Immature natural killer cell (primary cell): ENCODE measurements at places on chromosomes 13 and 19.
A peak's percentile ranks its signal among the peaks of the same experiment; 100 is the strongest.

DNA sequence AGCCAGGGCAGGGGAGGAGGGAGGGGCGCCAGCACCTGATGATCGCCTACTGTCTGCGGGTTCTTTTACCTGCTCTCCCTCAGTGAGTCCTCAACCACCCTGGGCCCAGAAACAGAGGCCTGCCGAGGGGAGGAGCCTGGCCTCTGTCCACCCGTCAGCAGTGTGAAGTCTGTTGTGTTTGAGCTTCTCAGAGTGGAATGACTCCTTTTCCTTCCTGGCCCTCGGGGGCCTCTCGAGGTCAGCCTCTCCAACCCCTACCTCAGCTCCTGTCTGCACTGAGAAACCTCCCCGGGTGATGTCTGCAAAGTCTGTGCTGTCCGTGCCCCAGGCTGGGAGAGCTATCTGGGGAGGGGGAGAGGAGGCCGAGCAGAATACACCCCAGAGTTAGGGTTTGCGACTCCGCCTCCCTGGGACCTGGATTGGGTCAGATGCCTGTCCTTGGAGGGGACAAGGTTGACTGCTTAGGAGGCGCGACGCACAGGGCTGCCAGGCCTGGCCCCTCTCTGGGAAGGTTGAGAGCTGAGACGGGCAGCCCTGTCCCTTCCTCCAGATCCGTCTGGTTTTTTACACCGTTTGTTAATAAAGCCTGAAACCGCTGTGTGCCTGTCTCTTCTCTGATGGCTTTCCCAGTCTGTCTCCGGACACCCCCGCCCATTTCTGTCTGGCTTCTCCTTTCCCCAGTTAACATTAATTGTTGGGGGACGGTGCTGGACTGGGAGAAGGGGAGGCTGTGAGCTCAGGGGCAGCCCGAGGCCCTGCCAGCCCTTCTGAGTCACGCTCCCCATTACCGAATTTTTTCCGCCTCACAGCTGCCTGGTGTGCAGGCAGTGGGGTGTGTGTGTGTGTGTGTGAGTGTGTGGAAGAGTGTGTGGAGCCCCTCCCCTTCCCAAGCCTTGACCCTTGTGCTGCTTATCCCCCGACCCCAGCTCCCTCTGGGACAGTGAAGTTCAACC, 989 bp upstream of the SSC5D start:
- no peak for DNase-seq

- no peak for DNase-seq
Measured at GRCh38 chr13:100625447-100625846, 36.9 kb upstream of the GGACT start.

DNA sequence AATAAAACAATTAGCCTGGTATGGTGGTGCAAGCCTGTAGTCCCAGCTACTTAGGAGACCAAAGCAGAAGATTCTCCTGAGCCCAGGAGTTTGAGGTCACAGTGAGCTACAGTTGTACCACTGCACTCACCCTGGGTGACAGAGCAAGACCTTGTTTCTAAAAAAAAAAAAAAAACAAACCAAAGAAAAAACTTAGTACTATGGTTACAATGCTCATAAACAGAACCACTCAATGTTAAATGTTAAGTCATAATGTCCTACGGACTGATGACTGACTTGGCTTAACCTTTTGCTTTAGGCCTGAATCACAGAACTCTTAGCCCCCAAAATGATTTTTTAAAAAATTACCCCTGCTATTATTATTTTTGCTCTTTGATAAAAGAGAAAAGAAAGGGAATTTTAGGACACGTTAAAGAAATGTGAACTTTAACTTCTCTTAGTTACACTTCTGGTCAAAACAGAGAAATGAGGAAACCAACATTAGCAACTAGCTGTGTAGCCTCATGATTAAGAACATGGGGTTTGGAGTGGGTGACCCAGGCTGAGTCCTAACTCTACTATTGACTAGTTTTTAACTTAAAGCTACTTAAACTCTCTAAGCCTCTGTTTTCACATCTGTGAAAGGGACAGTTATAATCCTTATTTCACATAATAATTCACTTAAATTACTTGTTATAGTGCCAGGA, 13.7 kb upstream of the ELF1 start:
- DNase-seq, result no peak

DNA sequence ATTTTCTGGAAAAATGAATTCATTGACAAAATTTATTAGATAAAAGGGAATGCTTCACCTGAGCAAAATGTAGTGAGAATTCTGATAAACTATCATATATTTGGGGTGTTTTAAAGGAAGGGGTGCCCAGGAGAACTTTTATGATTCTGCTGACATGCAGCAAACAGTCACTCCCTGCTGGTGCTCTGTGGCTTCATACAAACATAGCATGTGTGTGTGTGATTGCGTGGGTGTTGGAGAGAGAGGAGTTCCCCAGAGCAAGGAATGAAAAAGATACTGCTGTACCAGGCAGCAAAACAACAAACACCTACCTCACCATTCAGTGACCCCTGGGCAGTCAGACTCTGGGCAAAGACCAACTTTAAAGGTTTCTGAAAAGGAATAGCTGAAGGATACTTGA, 546.7 kb downstream of the RFC3 start:
- no peak for DNase-seq

- no peak for DNase-seq
Measured at GRCh38 chr19:18660051-18660910, 23.2 kb upstream of the CRTC1 start.

- no peak for DNase-seq
Measured at GRCh38 chr19:3365093-3365835, 1.1 kb upstream of the NFIC start.

DNA sequence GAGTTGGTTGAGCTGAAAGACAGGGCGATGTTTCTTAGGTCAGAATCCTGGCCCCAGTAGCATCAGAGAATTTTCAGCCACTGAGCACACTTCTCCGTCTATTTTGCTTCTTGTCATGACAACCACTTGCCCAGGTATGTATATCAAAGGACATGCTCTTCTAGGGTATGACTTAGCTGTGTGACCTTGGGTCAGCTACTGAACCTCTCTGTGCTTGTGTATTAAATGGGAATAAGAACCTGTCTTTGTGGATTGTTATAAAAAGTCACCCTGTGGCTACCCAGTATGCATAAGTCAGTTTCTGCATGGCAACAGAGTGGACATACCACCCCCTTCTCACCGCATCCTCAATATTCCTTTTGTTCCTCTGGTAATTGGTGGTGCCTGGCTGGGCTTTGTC, 26.1 kb downstream of the MBD3L1 start:
- DNase-seq, result no peak

DNA sequence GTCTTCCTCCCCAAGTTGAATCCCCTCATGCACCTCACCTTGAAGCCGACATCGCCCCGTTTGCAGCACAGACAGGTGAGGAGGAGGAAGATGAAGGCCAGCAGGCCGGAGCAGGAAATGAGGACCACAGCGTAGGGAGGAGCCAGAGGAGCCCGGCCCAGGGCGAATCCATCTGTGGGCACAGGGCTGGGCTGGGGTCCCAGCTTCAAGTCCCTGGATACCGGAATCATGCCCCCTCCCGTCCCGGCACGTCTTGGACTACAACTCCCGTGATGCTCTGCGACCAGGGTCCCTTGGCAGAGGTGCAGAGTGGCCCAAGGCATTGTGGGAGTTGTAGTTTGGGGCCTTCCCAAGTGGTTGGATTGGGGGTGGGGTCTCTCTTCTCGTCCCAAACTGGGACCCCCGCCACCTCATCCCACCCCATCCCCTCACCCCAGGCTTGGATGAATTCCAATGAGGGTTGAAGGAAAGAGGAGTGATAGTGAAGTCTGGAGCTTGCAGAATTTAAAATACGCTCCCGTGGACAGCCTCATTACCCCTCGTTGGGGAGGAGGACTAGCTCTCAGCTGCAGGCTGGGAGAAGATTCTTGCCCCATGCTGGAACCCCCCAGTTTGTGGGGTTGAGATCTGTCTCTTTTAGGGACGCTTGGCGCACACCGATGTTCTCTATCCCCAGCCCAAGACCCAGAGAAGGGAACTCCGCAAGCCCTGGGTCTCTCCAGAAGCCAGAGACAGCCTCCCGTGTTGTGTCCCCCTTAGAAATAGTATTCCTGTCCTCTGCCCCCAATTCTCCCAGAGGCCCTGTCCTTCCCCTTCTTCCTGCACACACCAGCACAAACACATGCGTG, 990 bp downstream of the LMTK3 start:
- peak; percentile 57 for DNase-seq

DNA sequence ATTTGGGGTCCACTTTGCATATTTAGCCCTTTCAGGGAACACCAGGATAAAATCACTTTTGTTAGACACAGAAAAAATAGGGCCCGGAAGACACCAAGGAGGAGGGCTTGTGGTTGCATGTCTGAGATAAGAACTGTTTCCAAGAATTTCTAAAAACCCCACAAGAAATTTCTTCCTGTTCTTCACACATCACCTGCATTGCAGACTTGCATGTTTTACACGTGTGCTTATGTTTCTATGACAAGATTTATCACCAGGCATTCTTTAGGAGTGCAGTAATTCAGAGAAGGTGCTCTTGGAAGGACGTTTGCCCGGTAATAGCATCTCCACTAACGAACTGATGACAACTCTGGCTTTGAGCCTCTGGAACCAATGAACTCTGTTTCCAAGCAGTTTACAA, 7.1 kb upstream of the ACTL9 start:
- no peak for DNase-seq

GRCh38 chr13:98020271-98020670, 66.8 kb downstream of the IPO5 start:
- DNase-seq, result no peak

DNA sequence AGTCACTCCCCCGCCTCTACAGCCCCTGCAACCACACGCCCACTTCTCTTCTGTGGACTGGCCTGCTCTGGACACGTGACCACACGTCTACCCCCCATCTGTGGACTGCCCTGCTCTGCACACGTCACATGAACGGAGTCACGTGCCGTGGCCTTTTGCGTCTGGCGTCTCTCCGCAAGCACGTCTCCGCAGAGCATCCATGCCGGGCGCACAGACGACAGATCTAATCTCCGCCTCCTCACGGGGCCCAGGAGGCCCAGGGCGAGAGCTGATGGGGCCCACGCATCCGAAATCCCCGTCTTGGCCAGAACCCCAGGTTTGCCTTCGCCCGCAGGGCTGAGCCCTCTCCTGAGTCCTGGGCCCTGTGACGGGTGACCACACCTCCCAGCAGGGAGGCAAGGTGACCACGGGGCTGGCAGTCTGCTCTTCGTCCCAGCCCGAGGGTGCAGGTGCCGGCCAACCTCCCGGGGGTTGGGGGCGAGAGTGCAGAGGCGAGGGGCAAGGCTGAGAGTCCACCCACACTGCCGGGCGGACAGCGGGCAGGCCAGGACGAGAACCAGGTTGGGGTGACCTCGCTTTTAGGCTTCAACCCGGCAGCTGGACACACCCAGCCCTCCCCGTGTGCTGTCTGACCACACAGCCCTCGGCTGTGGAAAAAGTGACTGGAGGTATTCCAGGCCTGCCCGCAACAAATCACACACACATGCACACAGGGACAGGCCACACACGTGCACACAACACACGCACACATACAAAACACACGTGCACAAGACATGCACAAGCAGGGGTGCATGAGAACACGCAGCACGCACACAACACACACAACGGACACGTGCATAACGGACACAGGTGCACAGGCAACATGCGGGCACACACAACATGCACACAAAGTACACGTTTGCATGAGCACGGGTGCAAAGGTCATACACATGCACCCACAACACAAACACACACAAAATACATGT, 3.9 kb downstream of the SBNO2 start:
- DNase-seq, result no peak

DNA sequence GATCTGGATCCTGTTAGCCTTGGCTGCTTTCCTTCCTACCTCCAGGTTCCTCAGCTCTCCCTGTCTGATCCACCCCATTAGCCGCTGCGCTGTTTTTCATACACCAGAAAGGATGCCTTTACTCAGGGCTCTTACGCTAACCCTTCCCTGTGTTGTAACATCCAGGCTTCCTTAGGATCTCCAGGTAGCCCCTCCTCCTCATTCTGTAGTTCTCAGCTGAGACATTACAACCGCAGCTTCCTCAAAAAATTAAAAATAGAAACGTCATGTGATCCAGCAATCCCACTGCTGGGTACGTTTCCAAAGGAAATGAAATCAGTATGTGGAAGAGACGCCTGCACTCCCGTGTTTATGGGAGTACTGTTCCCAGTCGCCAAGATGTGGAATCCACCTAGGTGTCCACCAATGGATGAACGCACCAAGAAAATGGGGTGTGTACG, 18.4 kb upstream of the MYADM start:
- DNase-seq, result no peak

GRCh38 chr13:44719857-44720671, 143.9 kb upstream of the TSC22D1 start:
- no peak for DNase-seq

GRCh38 chr13:114015969-114016295, 42.1 kb upstream of the C13orf46 start:
- DNase-seq, result no peak

DNA sequence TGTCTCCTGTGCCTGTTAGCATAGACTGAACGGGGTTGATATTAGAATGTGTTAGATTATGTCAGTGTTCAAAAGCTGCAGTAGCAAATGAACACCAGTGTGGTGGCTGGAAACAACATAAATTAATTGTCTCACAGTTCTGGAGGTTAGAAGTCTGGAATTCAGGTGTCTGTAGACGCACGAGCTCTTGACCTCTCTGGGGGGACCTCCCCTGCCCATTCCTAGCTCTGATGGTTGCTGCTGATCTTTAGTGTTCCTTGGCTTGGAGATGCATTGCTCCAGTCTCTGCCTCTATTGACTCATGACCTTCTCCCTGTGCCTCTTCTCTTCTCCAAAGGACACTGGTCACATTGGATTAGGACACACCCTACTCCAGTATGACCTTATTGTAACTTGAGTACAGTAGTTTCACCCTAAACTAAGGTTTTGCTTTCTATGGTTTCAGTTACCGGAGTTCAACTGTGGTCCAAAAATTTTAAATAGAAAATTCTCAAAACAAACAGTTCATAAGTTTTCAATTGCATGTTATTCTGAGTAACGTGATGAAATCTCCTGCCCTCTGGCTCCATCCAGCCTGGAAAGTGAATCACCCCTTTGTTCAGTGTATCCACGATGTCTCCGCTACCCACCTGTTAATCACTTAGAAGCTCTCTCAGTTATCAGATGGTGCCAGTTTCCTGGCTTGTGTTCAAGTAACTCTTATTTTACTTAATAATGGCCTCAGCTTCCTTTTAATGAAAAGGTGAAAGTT, 273.2 kb downstream of the MYO16 start:
- no peak for DNase-seq

- no peak for DNase-seq
Measured at GRCh38 chr19:33201886-33202545, 7.9 kb downstream of the LRP3 start.

- DNase-seq, result peak; percentile 72
Measured at GRCh38 chr19:4369109-4369887, 25.9 kb downstream of the MPND start.

- DNase-seq, result peak; percentile 43
Measured at GRCh38 chr19:17183271-17183761, 31.8 kb upstream of the USE1 start.

- no peak for DNase-seq
Measured at GRCh38 chr19:9729162-9729561, 39.4 kb downstream of the ZNF846 start.
